ENCODE measurements at places on chromosomes 3 and 15. TPM values are rescaled to one million over a fixed set of nuclear protein-coding genes. Genes with fewer than 3 reads are reported as not detected.

Gene FBN1
- total RNA-seq: 1,470 TPM

Gene WDR49
- 0.08 TPM for total RNA-seq

Gene SYNM
- 2.4 TPM for total RNA-seq

Gene CYP1A2
- total RNA-seq: not detected

Gene CPN2
- total RNA-seq: not detected

Gene PCNP
- 75.9 TPM for total RNA-seq

Gene GLDN
- 16.6 TPM for total RNA-seq

Gene STRIT1
- total RNA-seq: not detected

Gene POLG
- total RNA-seq: 69.8 TPM

Gene NR2E3
- not detected for total RNA-seq

Gene GP9
- total RNA-seq: not detected

Gene USP4
- 23.2 TPM for total RNA-seq

Gene OSBPL10
- 12.9 TPM for total RNA-seq

Gene BTLA
- not detected for total RNA-seq

Gene ZNF80
- total RNA-seq: not detected

Gene HTR3E
- not detected for total RNA-seq

Gene RPUSD3
- 18.5 TPM for total RNA-seq

Gene SLC9C1
- 0.70 TPM for total RNA-seq

Gene TMOD3
- 43.1 TPM for total RNA-seq

Gene ETV5
- total RNA-seq: 24.7 TPM

Gene RASGRP1
- under 0.01 TPM for total RNA-seq

Gene CLK3
- total RNA-seq: 48.0 TPM

Gene CIDEC
- total RNA-seq: not detected

Gene GOLGA8O
- total RNA-seq: 1.2 TPM

Gene LRTM1
- not detected for total RNA-seq

Gene ZIC1
- 1.6 TPM for total RNA-seq

Gene ZFYVE19
- total RNA-seq: 13.2 TPM

Gene ERICH6
- total RNA-seq: not detected

Gene IL1RAP
- total RNA-seq: 18.2 TPM

Gene SPRED1
- total RNA-seq: 38.9 TPM

Gene ZNF148
- 46.6 TPM for total RNA-seq

Gene SLC12A8
- 8.4 TPM for total RNA-seq

Gene WNT5A
- total RNA-seq: 0.15 TPM

Gene TMEM207
- total RNA-seq: not detected

Gene ESYT3
- total RNA-seq: 0.30 TPM

Gene TERC
- total RNA-seq: 61.6 TPM

Gene TMEM108
- total RNA-seq: 0.12 TPM
